Activated T-cell treated with anti-CD3 and anti-CD28 coated beads, Interleukin-2, amount 50 U/mL, for 72 hours (primary cell): ENCODE measurements at places on chromosomes 1 and 21. TPM values are rescaled to one million over a fixed set of nuclear protein-coding genes. Genes with fewer than 3 reads are reported as not detected.

FCRL4 gene
- total RNA-seq, result not detected

B3GALT2 gene
- 0.07 TPM for total RNA-seq

CEP104 gene
- 37.4 TPM for total RNA-seq

PTPRC gene
- total RNA-seq, result 490 TPM

SHC1 gene
- total RNA-seq, result 58.6 TPM

TARS2 gene
- total RNA-seq, result 49.8 TPM

CYP4A22 gene
- not detected for total RNA-seq

S100A9 gene
- total RNA-seq, result not detected

MROH7 gene
- 0.39 TPM for total RNA-seq

TAS1R1 gene
- not detected for total RNA-seq

C1QC gene
- total RNA-seq, result not detected

GLIS1 gene
- not detected for total RNA-seq

SAMD11 gene
- total RNA-seq, result 0.12 TPM

FTCD gene
- 0.74 TPM for total RNA-seq

SYT11 gene
- total RNA-seq, result 30.6 TPM

OR10X1 gene
- total RNA-seq, result not detected

CNR2 gene
- total RNA-seq, result 0.72 TPM

DISP3 gene
- total RNA-seq, result 0.46 TPM

RAB25 gene
- total RNA-seq, result 0.95 TPM

RPTN gene
- not detected for total RNA-seq

ST6GALNAC5 gene
- not detected for total RNA-seq

CFHR2 gene
- not detected for total RNA-seq

THEM5 gene
- 0.25 TPM for total RNA-seq

IBA57 gene
- total RNA-seq, result 9.1 TPM

KRTAP19-4 gene
- total RNA-seq, result not detected

MRPL20 gene
- total RNA-seq, result 74.9 TPM

HSD3B2 gene
- not detected for total RNA-seq

ADORA3 gene
- total RNA-seq, result not detected
